ENCODE measurements at places on chromosomes 12 and 14.

DNA sequence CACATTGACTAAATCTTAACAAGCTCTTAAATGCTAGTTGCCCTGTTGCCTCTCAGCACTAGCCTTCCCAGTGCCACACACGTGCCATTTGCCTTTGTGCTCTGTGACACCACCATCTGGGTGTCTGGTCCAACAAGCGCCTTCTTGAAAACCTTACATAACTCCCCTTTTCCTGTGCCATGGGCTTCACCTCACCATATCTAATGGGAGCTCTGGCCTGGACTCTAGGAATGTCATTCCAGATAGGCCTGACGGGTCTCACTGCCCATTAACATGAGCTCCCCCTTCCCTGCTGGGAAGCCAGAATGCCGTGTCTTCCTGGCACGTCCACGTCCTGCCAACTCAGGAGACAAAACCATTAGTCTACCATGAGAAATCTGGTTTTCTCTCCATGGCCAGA, 24.4 kb downstream of the SSPN start:
- DNase-seq = no peak

- no peak for DNase-seq
Observed at GRCh38 chr14:105260959-105261358, 12.6 kb downstream of the BTBD6 start.

- no peak for DNase-seq
Observed at GRCh38 chr12:34306133-34306830, 284.0 kb downstream of the ALG10 start.

GRCh38 chr12:22626406-22626805, 1.4 kb downstream of the ETNK1 start:
- no peak for DNase-seq

GRCh38 chr12:125186471-125187147, 121.4 kb downstream of the AACS start:
- DNase-seq = no peak

- no peak for DNase-seq
Observed at GRCh38 chr14:66483322-66483721, 2.8 kb upstream of the CCDC196 start.

GRCh38 chr12:74440469-74440868, 97.2 kb upstream of the ATXN7L3B start:
- DNase-seq = no peak

- peak; percentile 33 for DNase-seq
Observed at GRCh38 chr14:20802341-20803084, at the start of gene RNASE1. TSS of gene RNASE1 (minus strand) at chr14:20802844. CDS start at chr14:20802068, 776 bp downstream.

GRCh38 chr12:5773550-5773949, 171.5 kb downstream of the ANO2 start:
- no peak for DNase-seq

DNA sequence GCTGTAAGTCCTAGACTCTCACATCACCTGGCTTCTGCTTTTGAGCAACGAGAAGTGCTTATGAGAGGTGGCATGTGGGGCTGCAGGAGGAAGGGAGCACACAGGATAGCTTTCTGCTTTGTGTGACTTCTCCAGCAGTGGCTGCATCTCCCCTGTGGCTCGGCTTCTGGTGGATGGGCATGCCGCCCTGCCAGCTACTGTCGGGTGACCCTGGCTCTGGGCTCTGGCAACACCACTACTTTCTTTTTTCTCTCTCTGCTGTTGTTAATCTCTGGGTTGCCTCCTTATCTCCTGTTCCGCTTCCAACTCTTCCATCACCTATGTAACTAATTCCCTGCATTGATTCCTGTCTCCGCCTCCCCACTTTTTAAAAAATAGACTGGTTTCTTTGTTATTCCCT, 209.1 kb upstream of the DAAM1 start:
- no peak for DNase-seq

DNA sequence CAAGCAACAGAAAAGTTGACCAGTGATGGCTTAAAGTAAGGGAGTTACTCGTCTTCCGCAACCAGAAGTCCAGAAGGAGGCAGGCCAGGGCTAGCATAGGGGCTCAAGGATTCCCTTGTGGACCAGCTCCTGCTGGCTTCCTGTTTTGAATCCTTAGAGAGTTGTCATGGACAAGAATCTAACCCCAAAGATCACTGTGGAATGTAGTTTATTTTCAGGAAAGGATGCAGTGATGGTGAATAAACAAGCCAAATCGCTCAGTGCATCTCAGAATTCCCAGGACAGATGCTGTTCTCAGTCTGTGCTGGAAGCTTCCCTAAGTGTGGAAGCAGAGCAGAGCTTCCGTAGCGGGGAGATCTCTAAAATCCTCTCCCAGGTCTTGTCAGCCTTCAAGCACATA, 311.3 kb downstream of the C12orf75 start:
- no peak for DNase-seq

- no peak for DNase-seq
Observed at GRCh38 chr12:80291108-80291754, 152.8 kb upstream of the PTPRQ start.

- DNase-seq = no peak
Observed at GRCh38 chr14:75426332-75427125, 1.3 kb upstream of the JDP2 start.

DNA sequence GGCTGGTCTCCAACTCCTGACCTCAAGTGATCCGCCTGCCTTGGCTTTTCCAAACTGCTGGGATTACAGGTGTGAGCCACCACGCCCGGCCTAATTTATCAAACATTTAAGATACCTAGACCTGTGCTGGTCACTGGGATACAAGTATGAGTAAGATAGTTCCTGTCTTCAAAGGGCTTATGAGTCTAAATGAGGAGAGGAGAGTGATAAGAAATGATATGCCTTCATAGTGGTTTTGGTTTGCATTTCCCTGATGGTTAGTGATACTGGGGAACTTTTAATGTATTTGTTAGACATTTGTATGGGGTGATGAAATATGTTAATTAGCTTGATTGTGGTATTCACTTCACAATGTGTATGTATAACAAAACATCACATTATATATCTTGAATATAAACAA, 21.2 kb downstream of the TMED10 start:
- DNase-seq = no peak

DNA sequence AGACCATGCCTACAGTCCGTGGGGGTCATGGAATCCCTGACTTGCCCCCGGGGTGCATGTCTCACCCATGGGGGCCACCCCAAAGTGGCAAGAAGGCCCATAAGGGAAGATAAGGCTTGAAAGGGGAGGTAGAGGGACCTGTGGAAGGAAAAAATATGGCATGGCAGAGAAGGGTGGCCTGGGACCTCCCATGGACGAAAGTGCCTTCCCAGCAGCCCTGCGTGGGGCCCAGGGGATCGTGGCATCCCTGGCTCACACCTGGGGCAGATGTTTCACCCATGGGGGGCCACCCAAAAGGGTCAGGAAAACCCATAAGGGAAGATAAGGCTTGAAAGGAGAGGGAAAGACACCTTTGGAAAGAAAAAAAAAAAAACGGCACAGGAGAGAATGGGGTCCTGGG, 264.6 kb downstream of the ALG10 start:
- no peak for DNase-seq

DNA sequence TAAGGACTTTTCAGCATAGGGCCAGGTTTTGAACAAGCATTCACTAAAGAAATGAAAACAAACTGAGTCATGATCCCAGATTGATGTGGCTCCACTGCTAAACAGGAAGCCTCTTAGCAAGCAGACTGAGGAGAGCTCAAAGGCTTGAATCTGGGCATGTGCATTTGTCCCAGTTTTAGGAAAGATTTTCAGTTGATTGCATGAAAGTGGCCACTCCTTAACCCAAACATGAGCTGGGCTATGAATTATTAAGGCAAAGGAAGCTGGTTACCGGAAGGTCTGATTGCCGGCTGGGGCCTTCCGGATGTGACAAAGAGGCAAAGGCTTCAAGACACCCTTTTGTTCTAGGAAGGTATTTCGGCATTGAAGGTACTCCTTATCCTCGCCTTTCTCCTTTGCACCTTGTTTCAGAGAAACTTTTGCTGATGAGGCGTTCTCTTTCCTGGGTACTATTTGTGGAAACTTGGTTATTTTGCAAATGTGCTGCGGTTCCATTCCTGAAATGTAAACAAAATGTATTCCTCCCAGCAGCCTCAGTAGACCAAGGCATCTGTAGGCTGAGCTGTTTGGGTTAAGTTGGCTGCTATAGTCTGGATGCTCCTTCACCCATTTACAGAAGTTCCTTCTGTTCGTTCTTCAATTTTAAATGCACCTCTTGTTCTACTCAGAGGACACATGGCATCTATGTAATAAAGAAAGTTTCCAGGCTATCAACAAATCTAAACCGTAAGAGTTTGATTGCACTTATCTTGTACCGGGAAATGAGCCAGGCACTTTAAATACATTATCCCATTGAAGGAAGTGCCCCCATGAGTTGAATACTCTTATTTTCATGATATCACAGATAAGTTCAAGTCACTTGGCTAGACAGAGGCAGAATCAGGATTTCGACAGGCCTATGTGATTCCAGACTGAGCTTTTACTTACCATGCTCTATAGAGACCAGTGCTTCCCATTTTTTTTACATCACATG, 115.6 kb upstream of the METAP2 start:
- DNase-seq = no peak

DNA sequence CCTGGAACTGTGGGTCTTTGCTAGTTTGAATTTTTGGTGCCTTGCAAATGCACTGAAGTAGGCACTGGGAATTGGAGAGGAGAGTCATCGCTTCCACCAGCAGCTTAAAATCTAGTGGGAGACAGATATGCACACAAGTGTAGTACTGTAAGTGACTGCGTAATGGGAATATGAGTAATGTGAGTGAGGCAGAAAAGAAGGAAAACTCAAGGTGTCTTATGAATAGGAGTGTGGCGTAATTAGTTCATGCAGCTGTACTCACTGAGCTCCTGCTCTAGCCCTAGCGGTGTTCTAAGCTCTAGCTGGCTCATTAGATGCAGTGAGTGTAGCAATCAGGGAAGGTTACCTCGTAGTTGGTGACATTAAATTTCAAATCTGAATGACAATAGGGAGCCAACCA, 2.8 kb downstream of the TCP11L2 start:
- DNase-seq = no peak

DNA sequence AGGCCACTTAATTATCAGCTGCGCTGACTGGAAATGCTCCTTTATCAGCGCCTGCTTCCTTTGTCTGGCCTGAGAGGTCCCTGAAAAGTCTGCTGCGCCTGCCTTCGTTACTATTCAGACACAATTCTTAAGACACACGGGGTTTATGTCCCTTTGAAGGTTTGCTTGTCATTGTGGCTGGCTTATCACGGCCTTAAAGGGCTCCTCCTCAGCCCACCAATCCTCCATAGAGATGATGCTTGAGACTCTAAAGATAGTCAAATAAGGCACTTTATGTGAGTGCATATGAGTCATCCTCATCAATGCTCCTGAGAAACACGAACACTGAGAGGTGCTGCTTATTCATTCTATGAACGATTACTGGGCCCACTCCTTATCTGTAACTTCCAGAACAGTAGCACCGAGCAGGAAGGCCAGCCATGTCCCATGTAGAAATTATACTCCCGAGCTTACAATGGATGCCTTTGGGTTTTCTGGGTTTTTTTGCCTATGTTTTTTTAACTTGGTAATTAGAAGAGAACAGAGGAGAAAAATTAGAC, 1268.2 kb upstream of the TMEM132C start:
- DNase-seq = no peak

DNA sequence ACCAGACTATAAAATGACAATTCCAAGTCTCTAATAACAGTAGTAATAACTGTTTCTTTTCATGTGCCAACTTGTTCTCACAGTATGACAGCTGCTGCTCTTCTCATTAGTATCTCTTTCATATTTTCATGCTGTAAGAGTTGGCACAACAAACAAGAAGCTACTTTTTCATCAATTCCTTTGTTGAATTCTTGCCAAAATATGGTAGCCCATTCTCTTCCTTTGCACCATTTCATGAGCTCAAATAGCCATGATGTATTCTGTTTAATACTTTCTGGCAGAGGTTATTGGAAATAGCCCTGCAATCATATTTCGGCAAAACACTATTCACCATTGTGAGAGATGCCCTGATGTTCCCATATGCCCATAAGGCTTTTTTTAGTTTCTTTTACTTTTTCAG, 1100.7 kb downstream of the TRHDE start:
- DNase-seq = no peak

- no peak for DNase-seq
Observed at GRCh38 chr14:44529026-44529425, 21.9 kb upstream of the FSCB start.

DNA sequence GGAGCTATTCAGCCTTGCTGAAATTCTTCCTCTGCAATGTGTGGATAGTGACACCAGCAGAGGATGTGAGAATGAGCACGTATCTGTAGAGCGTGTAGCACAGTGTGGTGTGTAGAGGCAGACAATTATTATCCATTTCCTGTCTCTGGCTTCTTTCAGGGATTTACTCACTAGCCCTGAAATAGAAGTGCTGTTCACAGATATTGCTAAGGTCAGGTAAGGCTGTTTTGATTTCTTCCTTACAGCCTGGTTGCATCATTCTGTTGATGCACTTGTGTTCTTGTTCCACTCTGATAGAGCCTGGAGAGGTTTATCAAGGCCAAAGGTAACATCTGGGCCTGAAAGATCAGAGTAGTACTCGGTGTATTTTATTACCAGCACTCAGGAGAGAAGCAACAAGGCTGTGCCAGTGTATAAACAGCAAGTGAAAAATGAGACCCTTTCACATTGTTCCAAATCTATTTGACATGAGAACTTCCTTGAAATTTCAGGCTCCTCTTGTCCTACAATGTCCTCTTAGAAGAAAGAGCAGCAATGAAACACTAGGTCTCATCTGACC, 16.7 kb downstream of the ARG2 start:
- no peak for DNase-seq
